Activated naive CD4-positive, alpha-beta T cell treated with anti-CD3 and anti-CD28 coated beads, Interleukin-2, amount 10 ng/mL, durations not matched to agents 7 days and 5 days (primary cell): ENCODE measurements at places on chromosomes 7 and 10.

DNA sequence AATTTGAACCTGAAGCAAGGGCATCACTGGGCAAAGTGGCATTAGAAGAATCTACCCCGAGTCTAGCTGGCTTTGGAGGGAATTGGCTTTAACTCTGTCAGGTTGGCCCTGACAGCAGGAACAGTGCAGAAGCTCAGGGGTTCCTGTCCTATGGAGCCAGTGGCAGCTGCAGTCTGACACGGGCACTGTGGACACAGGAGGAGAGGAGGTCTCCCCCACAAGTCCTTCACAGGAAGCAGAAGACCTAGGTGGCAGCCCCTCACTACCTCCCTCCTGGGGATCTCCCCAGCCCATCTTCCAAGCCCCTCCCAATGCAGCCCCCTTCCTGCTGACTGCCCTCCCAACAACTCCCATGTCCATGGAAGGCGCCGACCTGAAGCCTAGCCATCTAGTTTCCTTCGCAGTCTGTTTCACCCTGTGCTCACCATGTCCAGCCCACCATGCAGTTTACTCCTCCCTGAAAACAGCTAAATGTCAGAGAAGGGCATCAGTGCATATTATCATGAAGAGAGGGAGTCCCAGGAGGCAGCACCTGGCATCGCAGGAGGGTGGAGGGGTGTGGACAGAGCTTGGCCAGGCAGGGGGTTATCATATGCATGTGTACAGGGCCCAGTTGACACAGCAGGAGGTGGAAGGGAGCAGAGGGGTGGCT, 17.9 kb upstream of the GDF10 start:
- no peak for DNase-seq

- no peak for DNase-seq
These were observed 43.0 kb downstream of the PLCE1 start for GRCh38 chr10:94036766-94037033.

- peak; percentile 61 for DNase-seq
These were observed 13.5 kb downstream of the IKZF1 start for GRCh38 chr7:50317697-50318669.

DNA sequence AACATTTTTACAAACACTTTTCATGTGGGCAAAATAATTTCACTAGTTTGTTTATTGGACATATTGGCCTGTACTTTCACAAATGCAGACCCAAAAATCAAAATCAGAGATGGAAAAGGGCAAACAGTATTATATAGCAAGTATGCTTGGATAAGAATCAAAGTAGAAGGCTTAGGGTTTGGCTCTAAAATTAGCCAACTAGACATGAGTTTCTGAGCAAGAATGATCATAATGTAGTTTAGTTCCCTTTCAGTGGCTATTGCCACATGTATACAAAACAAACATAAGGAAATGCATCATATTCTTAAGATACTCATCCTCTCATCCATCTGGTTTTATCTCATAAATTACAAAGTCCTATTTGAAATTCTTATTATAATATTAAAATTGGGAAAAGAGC, 132.5 kb downstream of the IMMP2L start:
- DNase-seq = no peak

DNA sequence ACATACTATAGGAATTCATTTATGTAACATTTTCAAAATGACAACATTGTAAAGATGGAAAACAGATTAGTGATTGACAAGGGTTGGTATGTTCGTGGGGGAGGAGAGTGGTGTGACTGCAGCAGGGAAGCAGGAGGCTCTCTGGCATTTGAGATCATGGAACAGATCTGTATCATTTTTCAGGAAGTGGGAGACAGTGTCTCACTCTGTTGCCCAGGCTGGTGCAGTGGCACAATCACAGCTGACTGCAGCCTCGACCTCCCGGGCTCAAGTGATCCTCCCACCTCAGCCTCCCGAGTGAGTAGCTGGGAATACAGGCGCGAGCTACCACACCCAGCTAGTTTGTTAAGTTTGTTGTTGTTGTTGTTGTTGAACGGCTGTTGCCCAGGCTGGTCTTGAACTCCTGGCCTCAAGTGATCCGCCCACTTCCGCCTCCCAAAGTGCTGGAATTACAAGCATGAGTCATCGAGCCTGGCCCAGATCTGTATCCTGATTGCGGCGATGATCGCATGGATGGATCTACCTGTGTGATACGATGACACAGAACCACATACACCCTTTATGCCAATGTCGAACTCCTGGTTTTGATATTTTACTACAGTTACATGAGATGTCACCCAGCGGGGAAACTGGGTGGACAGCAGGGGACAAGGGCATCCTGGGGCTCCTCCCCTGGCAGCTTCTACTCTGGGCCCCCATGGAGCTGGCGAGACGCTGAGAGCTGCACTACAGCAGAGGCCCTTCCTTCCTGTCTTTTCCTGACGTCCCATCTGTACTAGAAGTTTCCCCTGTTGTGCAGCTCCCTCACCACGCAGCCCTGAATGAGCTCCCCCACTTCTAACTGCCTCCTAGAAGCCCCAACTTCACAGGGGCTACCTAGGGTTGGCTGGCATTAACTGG, 12.3 kb upstream of the CYTH3 start:
- no peak for DNase-seq

GRCh38 chr7:87234949-87235348, 15.4 kb upstream of the TMEM243 start:
- no peak for DNase-seq

GRCh38 chr10:17206210-17206709, 4.8 kb upstream of the TRDMT1 start:
- DNase-seq = peak; percentile 54

DNA sequence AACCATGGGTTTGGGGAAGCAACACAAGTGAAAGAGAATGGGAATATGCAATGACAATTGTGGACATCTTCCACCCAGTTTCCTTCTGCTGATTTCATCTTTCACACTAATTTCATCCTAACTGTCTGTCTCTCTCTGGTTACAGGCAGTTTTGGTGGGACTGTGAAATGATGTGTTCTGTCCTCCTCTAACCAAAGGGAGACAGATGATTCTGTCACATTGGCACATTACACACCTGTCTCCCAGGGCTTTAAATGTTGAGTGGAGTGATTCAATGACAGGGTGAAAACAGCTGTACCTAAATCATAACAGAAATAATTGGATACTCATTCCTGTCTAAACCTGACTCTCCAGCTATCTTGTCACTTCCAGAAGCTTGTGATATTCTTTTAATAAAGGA, 60.0 kb downstream of the DGKB start:
- no peak for DNase-seq

- no peak for DNase-seq
These were observed 71.3 kb downstream of the PARD3 start for GRCh38 chr10:34743814-34744213.

DNA sequence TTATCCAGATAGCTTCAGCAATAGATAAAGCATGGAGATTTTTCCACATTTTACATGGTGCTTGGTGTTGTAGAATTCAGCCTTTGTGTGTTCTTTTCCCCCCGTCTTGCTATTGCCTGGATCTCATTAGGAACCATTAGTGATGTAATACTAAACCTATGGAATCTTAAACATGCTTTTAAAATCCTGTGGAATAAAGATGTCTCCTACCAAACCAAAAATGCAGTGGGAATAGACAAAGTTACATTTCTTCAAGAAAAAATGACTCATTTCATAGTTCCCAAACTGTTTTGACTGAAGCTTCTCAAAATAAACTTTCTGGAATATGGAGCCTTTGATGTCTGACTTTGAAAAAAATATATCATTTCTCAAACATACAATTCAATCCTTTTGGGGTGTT, 44.0 kb downstream of the CALD1 start:
- DNase-seq = no peak

DNA sequence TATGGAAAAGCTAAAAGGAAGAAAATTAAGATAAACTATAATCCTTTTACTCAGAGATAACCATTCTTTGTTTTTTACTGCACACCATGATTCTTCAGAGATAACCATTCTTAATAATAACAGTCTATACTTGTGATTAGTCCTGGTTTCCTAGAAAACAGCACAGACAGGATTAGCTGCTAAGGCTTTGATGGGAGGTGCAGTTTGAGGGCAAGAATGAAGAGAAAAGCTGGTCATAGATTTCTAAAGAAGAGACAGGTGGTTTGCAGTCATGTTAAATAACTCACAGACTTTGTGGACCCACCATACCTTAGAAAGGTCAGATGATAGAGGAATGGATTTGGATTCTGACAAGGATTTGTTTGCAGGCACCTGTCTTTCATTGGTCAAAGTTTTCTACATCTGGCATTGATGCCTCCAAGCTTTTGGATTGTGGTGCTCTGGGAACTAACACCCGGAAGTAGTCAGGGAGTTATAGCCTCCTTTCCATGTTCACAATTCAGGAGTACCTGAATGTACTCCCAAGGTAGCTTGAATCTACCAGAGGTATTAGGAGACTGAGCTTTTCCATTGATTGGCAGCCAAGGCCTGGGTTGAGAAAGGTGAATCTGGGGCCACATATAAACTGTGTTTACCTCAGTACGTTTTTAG, 3.7 kb downstream of the SMC3 start:
- DNase-seq = no peak

GRCh38 chr10:36526033-36526432, 599.4 kb upstream of the ANKRD30A start:
- no peak for DNase-seq

GRCh38 chr7:105673367-105674084, 92.2 kb upstream of the EFCAB10 start:
- DNase-seq = no peak

- no peak for DNase-seq
These were observed 41.1 kb upstream of the DPYSL4 start for GRCh38 chr10:132145521-132146185.

GRCh38 chr7:117828825-117829224, 44.4 kb downstream of the CTTNBP2 start:
- no peak for DNase-seq

DNA sequence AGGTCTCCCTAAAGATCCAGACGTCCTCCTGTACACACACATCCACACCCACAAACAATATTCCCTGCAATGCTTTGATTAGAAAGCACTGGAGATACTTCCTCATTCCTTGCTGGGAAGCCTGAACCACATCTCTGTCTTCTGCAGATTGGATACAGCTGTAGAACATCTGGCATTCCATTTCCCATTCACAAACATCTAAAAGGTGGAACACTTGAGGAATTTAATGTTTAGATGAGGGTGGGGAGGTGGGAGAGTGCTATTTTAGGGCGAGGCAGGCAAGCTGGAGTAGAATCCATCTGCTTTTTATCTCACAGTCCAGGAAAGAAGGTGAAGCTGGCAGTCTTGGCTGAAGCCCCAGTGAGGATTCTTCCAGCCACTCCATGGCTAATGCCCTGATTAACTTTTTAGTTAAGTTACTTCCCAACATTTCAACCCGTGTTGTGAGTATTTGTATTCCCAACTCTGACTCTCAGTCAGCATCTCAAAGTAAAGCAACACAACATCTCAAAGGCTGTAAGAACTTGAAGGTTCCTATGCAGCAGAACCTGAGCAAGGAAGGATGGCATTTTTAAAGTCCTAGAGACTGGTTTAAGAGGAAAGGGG, 46.1 kb downstream of the CYTH3 start:
- DNase-seq = no peak

DNA sequence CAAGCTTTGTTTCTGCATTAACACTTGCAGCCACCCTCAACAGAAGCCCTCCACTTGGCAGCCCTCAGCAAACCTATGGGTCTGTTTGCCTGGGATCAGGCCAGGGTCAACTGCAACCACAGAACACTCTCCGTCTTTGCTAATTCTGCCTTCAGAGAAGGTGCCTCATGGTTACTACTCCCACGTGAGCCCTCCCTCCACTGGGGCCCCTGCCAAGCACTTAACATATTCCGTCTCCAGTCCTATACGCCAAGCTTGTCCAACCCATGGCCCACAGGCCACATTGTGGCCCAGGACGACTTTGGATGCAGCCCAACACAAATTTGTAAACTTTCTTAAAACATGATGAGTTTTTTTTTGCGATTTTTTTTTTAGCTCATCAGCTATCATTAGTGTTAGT, 54.7 kb downstream of the HSPA12A start:
- no peak for DNase-seq

DNA sequence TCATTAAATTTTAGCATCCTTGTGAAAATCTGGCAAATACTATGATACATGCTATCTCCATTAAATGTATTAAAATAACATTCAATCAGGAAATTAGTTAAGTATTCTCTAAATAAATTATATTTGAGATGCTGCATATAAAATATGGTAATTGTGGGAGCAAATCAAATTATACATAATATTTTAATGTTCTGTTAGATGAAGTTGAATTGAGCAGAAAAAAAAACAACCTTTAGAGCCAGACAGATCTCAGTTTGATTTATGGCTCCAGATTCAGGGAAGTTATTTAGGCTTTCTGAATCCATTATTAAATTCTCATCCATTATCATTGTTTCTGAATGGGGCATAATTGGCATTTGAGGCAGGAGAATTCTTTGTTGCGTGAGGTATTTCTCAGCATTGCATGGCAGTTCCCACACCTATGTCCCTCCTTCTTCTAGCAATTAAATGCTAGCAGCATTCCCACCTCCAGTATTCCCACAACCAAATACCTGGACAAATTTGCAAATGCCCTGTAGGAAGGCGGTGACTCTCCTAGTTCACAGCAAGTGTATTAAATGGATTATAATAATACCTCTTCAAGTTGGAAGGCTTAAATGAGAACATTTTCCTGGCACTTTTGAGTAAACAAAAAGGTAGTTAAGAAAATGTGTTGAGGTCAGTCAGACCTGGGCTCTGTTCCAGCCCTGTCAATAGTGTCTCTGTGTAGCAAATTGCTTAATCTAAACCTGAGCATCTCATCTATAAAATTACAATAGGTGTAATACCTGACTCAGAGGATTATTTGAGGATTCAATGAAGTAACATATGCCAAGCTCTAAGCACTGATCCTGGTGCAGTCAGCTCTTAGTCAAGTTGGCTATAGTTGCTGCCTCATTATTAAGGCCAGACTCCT, 108.9 kb downstream of the RNLS start:
- no peak for DNase-seq

DNA sequence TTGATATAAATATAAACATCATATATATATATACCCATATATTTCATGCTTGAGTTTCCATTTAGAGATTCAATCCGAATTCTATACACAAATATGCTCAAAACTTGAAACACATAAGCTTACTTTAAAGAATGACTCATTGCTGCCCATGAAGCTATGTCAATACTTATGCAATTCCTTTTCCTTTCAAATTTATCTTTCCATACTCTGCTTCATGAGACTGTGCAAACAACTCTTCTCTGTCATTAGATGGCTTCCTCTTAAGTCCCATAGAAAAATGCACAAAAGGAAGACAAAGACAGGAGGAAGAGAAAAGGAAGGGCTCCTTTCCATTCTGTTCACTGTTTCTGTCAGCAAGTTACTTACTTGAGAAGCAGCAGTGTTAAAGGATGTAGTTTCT, 895.7 kb upstream of the SORCS1 start:
- DNase-seq = no peak

GRCh38 chr10:99761365-99761764, 21.1 kb upstream of the ABCC2 start:
- no peak for DNase-seq

- no peak for DNase-seq
These were observed 17.1 kb downstream of the IQCE start for GRCh38 chr7:2575733-2576340.

DNA sequence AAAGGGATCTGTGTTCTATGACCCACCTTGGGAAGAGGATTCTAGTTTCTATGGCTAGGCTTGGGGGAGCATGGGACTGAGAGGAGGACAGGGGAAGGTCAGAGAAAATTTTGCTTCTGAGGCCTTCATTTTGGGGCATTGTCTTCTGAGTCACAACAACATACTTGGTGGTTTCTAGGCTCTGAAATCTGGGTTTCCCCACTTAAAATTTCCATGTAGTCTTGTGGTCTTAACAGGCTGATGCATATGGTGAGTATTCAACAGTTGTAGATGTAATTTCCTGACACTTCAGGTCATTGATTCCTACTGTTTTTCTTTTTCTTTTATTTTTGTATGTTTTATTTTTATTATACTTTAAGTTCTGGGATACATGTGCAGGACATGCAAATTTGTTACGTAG, 88.5 kb downstream of the ANKRD7 start:
- no peak for DNase-seq

- DNase-seq = peak; percentile 10
These were observed 9.6 kb upstream of the CYREN start for GRCh38 chr7:135180122-135180521.
